Dorsolateral prefrontal cortex (tissue), 122 donors: ENCODE measurements at places on chromosomes 13 and 19.

DNA sequence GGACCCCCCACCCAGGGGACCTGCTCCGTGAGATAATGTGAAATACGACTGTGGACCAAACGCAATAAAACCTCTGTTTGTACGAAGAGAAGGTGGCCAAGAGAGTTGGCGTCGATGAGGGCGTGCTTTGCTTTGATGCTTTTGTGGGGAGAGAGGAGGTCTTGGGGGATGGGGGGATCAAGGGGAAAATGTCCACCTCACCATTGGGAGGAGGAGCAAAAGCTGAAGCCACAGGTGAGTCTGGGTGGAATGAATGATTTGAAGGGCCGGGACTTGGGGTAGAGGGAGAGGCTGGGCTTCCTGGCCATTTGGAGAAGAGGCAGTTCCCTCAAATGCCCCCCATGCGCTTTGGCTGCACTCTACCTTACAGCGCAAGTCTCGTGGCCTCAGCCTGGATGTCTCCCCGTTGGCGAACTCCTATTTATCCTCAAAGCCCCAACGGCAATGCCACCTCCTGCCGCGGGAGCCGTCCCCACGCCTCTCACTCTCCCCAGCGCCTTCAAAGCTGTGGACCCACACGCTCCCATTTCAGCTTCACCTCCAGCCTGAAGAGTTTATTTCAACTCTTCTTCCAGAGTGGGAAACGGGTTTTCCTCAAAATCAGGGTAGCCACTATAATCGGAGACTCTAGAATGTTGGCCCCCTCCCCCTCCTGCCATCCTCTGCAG lies 795 bp upstream of the ABCA7 start:
- DNase-seq = no peak

DNA sequence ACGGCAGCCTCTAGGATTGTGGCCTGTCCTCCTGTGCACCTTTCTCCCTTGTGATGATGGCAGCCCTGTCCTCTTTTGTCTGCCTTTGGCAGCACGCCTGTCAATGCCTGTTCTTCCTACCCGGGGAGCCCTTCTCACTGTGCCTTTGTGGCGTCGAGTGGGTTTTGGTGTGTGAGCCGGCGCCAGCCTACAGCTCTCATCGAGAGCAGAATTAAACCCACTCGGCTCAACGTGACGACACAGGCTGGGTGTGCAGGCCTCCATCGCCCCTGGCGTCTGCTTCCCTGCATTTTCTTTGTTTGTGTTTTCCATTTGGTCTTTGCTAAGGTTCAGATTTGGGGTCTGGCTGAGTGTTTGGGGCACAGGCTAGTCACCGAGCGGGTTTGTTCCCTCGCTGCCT lies 34.4 kb downstream of the AP1M1 start:
- no peak for DNase-seq

DNA sequence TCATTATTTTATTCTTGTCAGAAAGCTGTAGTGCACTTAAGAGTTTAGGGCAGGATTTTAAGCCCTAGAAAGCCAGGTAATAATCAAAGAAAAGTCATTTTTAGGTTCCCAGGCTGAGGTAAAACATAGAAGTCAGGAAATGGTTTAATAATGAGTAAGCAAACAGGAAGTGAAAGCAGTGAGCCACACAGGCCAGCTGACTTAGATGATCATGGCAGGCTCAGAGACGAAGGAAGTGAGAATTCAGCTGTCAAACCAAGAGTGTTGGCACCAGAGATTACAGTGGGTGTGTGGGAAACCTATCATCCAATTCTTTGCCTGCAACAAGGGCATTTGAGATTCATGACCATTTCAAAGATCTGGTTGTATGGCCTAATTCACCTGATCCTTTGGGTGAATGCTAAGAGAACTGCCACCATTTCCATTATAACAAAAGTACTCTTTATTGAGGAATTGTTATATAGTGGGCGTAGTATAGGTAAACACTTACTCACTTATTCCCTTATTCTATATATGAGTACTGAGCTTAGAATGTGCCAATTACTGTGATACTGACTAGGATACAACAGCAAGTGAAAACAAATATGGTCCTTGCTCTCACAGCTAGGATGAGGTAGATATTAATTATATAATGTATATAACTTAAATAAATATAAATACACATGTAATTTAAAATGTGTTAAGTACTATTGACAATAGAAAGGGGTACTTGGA lies 103.7 kb upstream of the EDNRB start:
- DNase-seq = no peak

GRCh38 chr13:110305949-110306339 lies 1.0 kb downstream of the COL4A1 start:
- no peak for DNase-seq

GRCh38 chr19:44554641-44555246 lies 25.3 kb upstream of the CEACAM20 start:
- DNase-seq = no peak
